ENCODE measurements at places on chromosomes 12 and 14. TPM values are rescaled to one million over a fixed set of nuclear protein-coding genes. Genes with fewer than 3 reads are reported as not detected.

DNA sequence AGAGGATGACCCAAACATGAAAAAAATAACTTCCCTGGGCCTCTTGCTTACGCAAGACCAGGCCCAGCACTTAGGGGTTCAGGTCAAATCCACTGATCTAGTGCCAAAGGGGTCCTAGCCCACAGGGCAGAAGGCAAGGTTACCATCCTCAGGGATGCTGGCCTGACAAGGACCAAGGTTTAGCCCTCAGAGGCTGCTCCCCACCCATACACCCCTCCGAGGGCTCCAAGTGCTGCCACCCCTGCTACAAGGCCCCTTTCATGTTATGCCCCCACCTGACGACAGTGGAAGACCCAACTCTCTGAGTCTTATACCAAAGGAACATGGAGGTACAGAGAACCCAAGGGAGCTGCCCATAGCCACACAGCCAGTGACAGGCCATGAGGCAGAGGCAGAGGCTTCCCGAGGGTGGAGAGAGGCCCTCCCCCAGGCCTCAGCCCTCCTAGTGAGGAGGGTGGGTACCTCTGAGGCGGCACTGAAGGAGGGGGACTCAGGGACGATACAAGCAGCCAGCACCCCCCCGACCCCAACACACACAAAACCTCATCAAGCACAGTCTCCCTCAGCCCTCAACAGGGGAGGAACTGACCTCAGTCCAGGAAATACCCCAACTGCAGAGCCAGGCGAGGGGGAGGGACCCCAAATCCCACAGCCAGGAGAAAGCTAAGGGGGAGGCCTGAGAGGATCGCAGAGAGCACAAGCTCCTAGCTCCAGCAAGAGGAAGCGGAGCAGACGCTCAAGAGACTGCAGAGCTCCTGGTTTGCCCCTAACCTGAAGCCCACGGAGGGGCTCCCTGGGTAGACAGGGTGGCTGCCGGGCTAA lies 37.0 kb downstream of the ANAPC7 start:
- no peak for DNase-seq
- no peaks in the 10 kb centered on the region for H3K36me3 ChIP-seq
- no peaks in the 10 kb centered on the region for H3K27me3 ChIP-seq
- no peaks in the 10 kb centered on the region for H3K4me1 ChIP-seq
- no peak overlapping the region for H3K27ac ChIP-seq
- no peak overlapping the region for H3K4me3 ChIP-seq

DNA sequence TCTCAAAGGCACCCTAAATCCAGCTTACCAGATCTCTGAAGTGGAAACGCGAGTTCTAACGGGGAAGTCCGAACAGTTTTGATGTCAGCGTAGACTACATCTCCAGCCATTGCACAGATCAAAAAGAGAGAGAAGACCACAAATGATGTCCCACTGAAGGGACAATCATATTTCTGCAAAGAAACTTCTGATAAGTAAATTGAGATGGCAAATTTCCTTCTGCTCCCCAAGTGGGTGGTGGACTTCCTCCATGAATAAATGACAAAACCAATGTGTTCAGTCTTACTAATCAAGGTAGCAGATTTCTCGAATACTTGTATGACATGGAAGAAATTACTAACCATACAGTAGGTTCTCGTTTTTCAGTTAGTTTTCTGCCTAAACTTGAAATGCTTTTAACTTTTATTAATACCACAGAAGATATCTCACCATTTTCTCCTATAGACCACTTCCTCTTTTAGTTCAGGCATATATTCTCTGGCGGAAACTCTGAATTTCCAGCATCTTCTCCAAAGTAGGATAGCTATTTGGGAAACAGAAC lies at the start of gene CLECL1:
Gene CLECL1, minus strand, starts transcription at position 177 of the 541 bp plus-strand sequence.
- H3K36me3 ChIP-seq, result peaks cover 13% of the 10 kb centered on the region
- peaks cover 37% of the 10 kb centered on the region for H3K4me1 ChIP-seq
- H3K27ac ChIP-seq, result peak within 1 kb of the TSS; percentile 73

- H3K36me3 ChIP-seq, result peaks cover 20% of the 10 kb centered on the region
- no peak overlapping the region for H3K27ac ChIP-seq
- H3K27me3 ChIP-seq, result no peaks in the 10 kb centered on the region
- DNase-seq, result no peak
These were observed 6.7 kb upstream of the VCPKMT start for GRCh38 chr14:50123062-50123461.

DNA sequence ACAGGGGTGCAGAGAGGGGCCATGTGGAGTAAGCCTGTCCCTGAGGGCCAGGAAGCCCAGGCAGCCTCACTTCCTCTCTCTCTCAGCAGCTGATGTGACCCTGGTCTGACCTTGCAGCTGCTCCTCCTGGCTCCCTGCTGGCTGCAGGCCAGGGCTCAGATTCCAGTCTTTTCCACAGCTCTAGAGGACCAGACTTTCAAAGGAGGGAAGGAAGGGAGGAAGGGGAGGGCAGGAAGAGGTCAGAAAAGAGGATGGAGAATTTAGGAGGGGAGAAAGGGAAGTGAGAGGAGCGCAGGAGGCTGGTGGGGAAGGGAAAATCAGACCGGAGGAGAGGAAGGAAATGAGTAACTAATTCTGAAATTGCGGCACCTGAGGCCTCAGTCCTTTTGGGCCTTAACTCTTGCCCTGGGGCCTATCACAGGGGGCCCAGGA lies 40.9 kb upstream of the VASH1 start:
- no peaks in the 10 kb centered on the region for H3K36me3 ChIP-seq
- no peak overlapping the region for H3K4me3 ChIP-seq
- peaks cover 4% of the 10 kb centered on the region for H3K4me1 ChIP-seq
- peaks cover 21% of the 10 kb centered on the region for H3K27me3 ChIP-seq
- H3K27ac ChIP-seq, result no peak overlapping the region

GRCh38 chr14:88095791-88096190 lies 90.9 kb downstream of the GPR65 start:
- H3K4me1 ChIP-seq, result no peaks in the 10 kb centered on the region
- no peaks in the 10 kb centered on the region for H3K36me3 ChIP-seq
- no peak overlapping the region for H3K4me3 ChIP-seq
- no peak for DNase-seq
- no peak overlapping the region for H3K27ac ChIP-seq

The DPPA3 gene
- not detected for total RNA-seq

DNA sequence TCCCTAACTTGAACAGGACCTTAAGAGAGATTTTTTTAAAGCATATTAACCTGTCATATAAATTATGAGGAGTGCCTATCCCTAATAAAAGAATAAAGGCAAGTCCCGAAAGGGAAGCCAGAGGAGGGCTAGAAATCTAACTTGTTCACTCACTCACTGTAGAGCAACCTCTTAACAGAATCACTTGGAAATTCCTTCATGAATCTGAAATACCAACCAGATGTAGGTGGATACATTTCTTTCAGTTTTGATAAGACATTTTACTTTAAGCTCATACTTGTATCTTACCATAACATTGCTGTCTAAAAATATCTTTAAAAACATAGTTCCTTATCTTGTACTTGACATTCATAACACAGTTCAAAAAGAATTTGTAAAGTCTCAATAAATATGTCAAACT lies 25.7 kb downstream of the NTN4 start:
- H3K27ac ChIP-seq, result no peak overlapping the region
- peaks cover 19% of the 10 kb centered on the region for H3K27me3 ChIP-seq
- no peak for DNase-seq
- H3K36me3 ChIP-seq, result no peaks in the 10 kb centered on the region

All from activated naive CD8-positive, alpha-beta T cell treated with anti-CD3 and anti-CD28 coated beads, Interleukin-2, amount 10 ng/mL, durations not matched to agents 7 days and 5 days (primary cell).